ENCODE measurements at places on chromosomes 12 and 14.

- DNase-seq, result peak; percentile 14
These were observed 39.5 kb downstream of the FRMD6 start for GRCh38 chr14:51691176-51691575.

DNA sequence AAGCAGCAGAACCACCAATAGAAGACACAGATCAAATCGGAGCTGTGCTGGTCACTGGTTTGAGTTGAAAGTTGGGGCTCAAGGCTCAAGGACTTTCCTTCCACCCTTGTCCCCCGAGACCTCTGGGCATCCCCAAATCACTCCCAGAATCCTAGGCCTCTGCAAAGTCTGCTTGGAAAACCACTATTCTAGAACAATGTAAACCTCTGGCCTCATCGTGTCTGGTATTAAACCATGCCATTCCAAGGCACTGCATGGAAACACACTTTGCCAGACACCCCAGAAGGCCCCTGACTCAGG, 288.0 kb downstream of the DPF3 start:
- no peak for DNase-seq

GRCh38 chr12:53192531-53193021, 11.9 kb upstream of the CSAD start:
- no peak for DNase-seq

DNA sequence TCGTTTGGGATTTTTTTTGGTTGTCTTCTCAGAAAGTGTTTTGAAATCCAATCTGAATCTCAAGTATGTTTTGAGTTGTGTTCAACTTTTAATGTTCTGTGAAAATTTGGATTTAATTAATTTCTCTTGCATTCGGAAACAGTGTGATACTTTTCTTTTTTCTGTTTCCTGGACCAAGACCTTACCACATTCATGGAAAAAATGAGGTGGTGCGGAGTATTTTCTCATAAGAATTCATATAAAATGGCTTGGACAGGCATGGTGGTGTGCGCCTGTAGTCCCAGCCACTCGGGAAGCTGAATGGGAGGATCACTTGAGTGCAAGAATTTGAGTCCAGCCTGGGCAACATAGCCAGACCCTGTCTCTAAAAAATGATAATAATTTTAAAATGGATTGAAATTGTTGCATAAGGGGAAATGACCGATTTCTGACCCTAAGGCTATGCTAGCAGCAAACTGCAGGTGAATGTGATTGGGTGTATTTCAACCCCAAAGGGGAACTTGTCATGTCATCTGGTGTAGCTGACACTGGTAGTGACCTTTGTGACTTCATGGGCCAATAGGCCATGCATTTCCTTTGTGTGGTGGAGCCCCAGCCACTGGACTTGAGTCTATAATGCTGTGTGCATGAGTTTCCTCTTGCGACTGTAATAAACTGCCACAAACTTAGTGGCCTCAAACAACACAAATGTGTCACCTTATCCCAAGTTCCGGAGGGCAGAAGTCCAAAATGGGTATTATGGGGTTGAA, 123.5 kb upstream of the RFLNA start:
- DNase-seq, result no peak

DNA sequence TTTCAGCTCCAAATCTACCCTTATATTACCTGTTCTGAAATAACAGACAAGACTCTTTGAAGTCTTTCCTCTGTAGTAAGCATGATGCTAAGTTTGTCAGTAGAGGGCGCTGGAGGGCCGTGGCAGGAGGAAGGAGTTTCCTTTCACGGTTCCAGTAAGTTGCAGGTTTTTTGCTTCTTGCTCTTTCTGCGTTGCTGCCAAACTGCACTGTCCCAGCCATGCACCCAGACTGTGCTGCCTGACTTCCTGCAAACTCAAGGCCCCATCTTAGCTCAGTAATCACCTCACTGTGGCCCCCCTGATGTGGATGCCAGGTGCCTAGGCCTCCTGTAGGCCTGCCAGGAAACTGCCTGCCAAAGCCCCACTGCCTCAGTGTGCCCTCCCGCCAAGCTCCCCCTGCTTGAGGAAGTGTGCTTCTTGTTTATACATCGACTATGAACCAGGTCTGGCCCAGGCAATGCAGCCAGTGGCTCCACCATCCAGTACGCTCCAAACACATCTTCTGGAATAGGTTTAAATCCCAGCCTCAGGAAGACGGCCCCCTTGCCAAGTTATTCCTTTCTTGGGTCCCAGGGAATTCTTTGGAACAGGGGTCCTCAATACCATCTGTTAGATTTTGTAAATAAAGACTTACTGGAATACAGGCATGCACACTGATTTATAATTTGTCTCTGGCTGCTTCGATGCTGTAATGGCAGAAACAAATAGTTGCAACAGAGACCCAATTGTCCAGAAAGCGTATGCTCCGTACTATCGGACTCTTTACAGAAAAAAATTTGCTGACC, 193.7 kb upstream of the LRIG3 start:
- peak; percentile 81 for DNase-seq

DNA sequence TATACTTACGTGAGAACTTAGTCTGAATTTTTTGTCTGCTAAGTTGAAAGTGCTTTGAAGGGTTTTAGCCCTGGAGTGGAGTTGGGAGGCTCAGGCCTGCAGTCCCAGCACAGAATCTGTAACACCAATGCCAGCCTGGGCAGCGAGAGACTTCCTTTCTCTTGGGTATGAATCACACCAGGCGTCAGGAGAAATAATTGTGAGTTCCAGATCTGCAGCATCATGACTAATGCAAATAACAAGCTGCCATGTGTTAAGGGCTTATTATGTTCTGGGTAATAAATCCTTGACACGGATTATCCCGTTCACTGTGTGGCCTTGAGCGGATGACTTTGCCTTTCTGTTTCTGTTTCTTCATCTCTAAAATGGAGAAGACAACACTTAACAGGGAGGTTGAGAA, 70.6 kb downstream of the B4GALNT3 start:
- DNase-seq, result peak; percentile 70

DNA sequence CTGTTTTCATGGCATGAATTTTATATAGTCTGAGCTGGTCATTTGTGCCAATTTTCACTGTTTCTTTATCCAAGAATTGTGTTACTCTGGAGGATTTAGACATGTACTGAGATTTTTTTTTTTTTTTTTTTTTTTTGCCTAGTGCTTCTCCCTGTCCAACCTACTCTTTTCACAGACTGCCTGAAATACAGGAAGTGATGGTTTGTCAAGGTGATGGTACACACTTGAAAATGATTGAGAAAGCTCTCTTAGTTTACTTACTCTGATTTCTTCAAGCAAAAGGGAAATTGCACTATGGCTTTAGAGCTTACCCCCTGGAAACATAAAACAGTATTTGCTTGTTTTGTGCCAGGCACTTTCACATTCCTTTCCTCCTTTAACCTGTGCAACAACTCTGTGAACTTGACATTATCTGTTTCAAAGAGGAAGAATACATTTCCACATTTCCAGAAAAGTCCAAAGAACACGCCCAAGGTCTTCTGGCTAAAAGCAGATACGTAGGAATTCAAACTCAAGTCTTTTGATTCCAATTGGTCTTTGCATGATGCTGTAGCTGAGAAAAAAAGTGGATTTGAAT, 181.1 kb downstream of the SLC15A5 start:
- DNase-seq, result no peak

DNA sequence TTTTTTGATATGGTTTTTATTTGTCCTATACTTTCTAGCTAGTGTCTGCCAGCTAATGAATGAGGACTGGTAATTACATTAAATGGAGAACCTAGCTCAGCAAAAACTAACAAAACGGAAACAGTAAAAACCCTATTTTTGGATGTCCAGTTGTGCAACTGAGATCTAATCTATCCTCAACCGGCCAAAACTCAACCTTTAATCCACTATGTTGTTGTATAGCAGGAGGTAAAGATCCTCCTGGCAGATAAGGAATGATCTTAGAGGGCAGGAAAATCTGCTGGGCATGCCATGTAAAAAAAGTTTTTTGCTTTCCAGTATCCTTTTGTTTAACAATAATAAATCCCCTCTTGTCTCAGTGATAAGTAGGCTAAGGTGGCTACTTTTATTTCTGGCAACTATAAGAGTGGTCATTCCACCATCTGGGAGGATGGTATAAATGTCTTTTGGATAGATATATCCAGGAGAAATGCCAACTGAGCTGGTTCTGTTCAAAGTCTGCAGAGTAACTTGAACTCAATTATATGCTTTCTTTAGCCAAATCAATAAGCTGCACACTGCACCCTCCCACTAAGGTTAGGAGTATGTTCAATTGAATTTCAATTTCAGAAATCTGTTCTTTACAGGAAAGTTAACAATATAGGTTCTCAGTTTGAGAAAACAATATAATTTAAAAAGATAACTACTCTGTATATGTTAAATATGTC, 40.1 kb downstream of the WASHC3 start:
- no peak for DNase-seq

- no peak for DNase-seq
These were observed 73.8 kb upstream of the TBX3 start for GRCh38 chr12:114757684-114758325.

DNA sequence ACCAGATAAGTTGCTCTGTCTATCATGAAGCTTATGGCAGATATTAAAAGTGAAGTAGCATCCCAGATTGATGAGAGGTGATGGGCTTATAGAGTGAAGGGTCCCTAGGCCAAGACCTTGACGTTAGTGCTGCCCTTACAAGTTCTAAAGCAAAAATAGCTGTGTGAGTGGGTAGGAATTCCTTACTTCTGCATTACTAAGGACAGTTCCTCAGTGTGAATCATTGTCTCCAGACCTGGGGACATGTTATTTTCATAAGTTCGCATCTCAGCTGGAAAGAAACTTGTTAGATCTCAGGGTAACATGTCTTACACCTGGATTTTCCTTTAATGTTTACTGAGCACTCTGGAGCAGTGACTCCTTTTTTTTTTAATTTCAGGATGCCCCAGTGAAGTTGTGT, 28.7 kb downstream of the MAPKAPK5 start:
- no peak for DNase-seq

- DNase-seq, result peak; percentile 39
These were observed 27.8 kb downstream of the PELI2 start for GRCh38 chr14:56145965-56146364.

- no peak for DNase-seq
These were observed 6.1 kb downstream of the NEK9 start for GRCh38 chr14:75120541-75121291.

DNA sequence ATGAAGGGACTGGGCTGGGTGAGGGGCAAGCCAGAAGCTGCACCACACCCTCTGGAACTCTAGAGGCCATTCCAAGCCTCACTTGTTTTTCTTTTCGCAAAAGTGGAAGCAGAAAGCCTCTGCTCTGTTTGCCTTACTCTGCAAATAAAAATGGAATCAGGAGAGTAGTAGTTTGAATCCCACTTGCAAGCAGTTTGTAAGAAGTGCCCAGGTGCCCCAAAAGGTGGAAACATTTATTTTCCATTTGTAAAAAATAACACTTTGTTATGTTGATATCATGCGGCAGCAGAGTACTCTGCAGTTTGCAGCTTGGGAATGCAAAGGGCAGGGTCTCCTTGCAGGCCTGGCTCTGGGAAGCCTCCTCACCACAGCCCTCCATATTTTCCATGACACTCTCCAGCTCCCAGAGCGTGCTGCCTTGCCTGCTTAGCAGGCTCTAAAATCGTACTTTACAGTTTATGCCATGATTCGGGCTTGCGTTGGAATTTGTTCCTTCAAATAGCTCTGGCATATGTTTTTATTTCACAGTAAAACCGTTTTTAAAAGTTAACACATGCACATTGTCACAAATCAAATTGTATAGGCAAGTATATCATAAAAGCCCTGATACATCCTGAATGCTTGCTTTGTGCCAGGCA, 20.0 kb downstream of the TUNAR start:
- DNase-seq, result no peak

DNA sequence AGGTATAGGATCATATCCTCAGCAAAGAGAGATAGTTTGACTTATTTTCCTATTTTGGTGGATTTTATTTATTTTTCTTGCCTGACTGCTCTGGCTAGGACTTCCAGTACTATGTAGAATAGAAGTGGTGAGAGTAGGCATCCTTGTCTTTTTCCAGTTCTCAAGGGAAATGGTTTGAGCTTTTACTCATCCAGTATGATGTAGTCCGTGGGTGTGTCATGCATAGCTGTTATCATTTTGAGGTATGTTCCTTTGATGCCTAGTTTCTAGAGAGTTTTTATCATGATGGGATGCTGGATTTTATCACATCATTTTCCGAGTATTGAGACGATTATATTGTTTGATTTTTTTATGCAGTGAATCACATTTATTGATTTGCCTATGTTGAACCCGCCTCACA, 97.2 kb downstream of the MGAT4C start:
- DNase-seq, result no peak

- no peak for DNase-seq
These were observed 105.1 kb downstream of the BMP4 start for GRCh38 chr14:53851394-53852090.

- no peak for DNase-seq
These were observed 813.3 kb downstream of the BCL11B start for GRCh38 chr14:98458702-98459101.

DNA sequence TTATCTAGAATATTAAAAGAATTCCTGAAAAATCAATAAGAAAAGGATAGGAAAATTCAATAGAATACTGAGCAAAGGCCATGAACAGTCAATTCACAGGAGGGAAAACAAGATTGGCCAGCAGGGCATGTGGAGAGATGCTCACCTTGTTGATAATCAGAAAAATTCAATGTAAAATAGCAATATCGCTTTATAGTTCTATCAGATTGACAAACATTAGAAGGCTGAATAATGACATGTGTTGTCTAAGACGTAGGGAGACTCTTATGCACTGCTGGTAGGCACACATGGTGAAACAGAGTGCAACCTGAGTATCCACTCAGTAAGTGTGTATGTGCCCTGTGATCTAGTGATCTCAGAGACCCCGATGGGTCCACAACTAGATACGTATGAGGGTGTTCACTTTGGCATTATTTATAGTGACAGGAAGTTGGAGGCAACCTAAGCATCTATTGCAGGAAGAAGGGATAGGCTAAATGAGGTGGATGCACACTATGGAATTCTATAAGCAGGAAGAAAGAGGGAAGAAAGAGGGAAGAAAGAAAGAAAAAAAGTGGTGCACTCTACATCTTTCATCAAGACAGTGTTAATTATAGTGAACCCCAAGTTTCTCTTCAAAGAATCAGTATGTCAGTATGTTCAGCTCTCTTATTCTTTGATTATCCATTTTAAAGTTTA, 3.8 kb upstream of the ANKRD33 start:
- no peak for DNase-seq

GRCh38 chr12:92143686-92144630, 1.7 kb downstream of the BTG1 start:
- peak; percentile 76 for DNase-seq

- DNase-seq, result no peak
These were observed 4.1 kb downstream of the TRHDE start for GRCh38 chr12:72276181-72276805.

- no peak for DNase-seq
These were observed 107.3 kb upstream of the DCN start for GRCh38 chr12:91289906-91290305.

GRCh38 chr12:68317047-68317667, 15.0 kb downstream of the MDM1 start:
- DNase-seq, result peak; percentile 47

DNA sequence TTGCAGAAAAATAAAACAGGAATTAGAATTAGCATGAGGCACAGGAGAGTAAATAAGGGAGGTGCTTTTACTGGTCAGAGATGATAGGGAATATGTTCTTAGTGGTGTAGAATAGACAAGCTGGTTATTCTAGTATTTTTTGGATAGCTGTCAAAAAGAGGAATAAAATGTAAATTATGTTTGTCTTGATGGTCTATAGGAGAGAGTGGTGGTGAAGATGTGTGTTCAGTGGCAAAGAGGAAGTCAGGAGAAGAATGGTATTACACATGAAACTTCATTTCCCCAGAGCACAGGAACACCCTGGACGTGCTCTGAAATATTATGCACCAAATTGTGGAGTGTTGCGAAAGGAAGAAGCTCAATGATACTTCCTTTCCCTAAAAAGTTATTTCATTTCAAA, 27.8 kb downstream of the MUCL1 start:
- DNase-seq, result no peak

- no peak for DNase-seq
These were observed 119.1 kb upstream of the FAR2 start for GRCh38 chr12:29030006-29030405.

Measured in GM03348 (cell line).